Esophagus muscularis mucosa (tissue), 4 donors: ENCODE measurements at places on chromosomes 2 and 18. TPM values are rescaled to one million over a fixed set of nuclear protein-coding genes. Genes with fewer than 3 reads are reported as not detected.

DNA sequence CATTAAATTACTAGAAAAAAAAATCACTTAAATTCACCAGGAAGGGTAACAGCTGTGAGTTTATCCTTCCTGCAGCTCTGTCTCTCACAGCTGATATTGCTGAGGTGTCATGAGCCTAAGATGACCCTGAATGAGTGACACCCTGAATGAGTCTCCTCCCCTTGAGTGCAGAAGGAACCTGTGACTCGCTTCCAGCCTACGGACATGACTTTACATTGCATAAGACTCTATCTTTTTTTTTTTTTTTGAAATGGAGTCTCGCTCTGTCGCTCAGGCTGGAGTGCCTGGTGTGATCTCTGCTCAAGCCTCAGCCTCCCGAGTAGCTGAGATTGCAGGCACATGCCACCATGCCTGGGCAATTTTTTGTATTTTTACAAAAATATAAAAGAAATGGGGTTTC is 14.1 kb downstream of the MRO start:
- H3K27me3 ChIP-seq, result no peaks in the 10 kb centered on the region
- no peaks in the 10 kb centered on the region for H3K4me1 ChIP-seq
- no peak overlapping the region for H3K27ac ChIP-seq

GRCh38 chr2:83233781-83234180 is 1225.3 kb downstream of the SUCLG1 start:
- DNase-seq, result no peak
- H3K4me1 ChIP-seq, result no peaks in the 10 kb centered on the region
- no peaks in the 10 kb centered on the region for H3K36me3 ChIP-seq
- H3K27ac ChIP-seq, result no peak overlapping the region
- H3K27me3 ChIP-seq, result no peaks in the 10 kb centered on the region

- DNase-seq, result no peak
- H3K4me3 ChIP-seq, result no peak overlapping the region
- H3K27me3 ChIP-seq, result no peaks in the 10 kb centered on the region
- no peaks in the 10 kb centered on the region for H3K36me3 ChIP-seq
Measured at GRCh38 chr2:104025295-104025694, 828.6 kb upstream of the POU3F3 start.

DNA sequence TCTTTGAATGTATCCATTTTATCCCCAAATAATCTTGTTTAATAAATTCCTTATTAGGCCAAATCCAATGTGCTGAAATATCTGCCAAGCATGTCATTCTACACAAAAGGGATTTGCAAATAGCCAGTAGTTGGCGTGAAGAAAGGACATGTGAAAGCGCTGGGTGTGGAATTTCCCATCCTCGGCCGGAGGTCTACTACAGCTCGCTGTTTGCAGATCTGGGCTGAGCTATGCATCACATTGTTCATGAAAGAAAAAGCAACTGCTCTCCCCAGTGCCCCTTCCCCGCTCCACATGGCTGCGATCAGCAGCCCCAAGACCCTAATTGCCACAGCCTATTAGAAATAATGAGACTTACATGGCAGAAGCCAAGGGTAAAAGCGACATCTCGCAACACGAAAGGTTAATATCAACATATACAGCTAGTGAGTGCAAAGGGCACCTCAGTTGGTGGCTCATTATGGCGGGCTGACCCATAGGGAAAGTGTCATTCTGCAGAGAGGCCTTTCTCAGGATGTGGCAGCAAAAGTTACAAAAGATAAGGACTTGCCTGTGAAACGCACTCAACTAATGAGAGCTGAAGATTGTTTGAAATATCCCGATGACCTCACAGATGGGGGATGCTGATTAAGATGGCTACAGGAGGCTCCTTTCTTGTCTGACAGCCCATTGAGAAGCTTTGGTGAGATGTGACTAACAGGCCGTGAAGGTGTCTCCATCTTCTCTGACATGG is 126.9 kb upstream of the CYP1B1 start:
- DNase-seq, result no peak
- H3K36me3 ChIP-seq, result no peaks in the 10 kb centered on the region
- peaks cover 14% of the 10 kb centered on the region for H3K4me1 ChIP-seq
- H3K27me3 ChIP-seq, result no peaks in the 10 kb centered on the region
- H3K27ac ChIP-seq, result no peak overlapping the region

- no peaks in the 10 kb centered on the region for H3K4me1 ChIP-seq
- H3K27ac ChIP-seq, result no peak overlapping the region
- no peak for DNase-seq
- H3K36me3 ChIP-seq, result no peaks in the 10 kb centered on the region
- no peaks in the 10 kb centered on the region for H3K27me3 ChIP-seq
- H3K4me3 ChIP-seq, result no peak overlapping the region
Measured at GRCh38 chr18:23126376-23127056, 8.8 kb upstream of the CABLES1 start.

DNA sequence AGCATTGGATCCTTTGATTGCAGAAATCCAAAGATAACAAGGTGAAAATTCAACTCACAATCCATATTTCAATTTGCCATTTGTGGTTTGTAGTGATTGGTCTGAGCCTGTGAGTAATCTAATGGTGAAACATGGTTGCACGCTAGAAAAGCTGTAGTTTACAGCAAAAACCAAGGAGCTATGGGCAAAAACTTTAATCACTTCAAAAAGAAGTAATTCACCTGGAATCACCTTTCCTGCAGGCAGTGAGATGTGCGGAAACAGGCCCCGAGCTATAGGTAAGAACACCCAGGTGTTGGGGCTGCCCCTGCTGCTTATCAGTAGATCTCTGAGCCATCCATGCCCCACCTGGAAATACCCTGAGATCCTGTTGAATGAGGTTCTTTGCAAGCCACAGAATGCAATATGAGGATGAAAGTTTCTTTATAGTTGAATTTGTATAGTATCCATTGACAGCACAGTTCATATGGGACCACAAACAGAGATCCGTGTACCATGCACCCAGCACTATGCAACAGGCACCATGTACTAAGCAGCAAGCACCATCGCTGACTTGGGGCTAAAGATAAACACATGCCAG is 208.2 kb downstream of the SPP2 start:
- no peaks in the 10 kb centered on the region for H3K36me3 ChIP-seq
- H3K27ac ChIP-seq, result no peak overlapping the region
- no peaks in the 10 kb centered on the region for H3K27me3 ChIP-seq
- DNase-seq, result no peak
- no peak overlapping the region for H3K4me3 ChIP-seq
- no peaks in the 10 kb centered on the region for H3K4me1 ChIP-seq

GRCh38 chr2:151379169-151379568 is 21.8 kb downstream of the TNFAIP6 start:
- peak overlapping the region; percentile 7 for H3K27ac ChIP-seq
- H3K27me3 ChIP-seq, result no peaks in the 10 kb centered on the region
- no peak overlapping the region for H3K4me3 ChIP-seq
- no peak for DNase-seq
- H3K36me3 ChIP-seq, result no peaks in the 10 kb centered on the region
- no peaks in the 10 kb centered on the region for H3K4me1 ChIP-seq

Gene GKN1
- total RNA-seq, result not detected
